Prostate gland (tissue), 2 donors: ENCODE measurements at places on chromosomes 6 and 20. TPM values are rescaled to one million over a fixed set of nuclear protein-coding genes. Genes with fewer than 3 reads are reported as not detected.

DNA sequence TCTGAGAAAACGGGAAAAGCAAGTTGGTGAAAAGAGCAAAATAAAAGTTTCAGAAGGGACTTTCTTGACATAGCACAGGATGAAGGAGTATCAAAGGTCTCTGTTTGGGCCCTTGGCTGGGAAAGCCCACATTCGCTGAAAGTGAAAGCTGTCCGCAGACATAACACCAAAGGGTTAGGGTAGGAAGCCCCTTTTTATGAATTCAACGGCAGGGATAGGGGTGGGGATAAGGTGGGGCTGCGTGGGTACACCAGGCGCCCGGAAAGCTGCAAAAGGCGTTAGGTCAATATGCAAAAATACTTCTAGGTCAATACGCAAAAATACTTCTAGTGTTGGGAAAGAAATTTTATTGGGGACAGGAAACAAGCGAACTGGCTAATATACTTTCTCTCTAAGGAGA is 135.1 kb downstream of the OR2B2 start:
- DNase-seq = no peak

DNA sequence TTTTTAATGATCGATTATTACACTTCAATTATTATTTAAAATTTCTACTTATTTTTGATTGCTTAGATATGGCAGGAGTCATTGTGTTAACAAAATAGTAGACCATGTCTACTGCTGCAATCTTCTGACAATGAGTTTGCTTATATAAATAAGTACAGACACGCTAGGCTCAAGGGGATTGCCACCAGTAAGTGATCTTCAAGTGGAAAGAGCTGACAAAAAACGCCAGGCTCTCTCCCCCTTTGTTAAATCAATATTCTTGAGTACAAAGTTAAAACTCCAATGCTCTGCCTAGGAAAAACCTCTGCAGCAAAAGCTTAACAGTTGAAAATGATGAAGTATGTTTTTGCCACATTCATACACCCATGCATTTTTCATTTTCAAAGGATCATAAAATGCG is 738.1 kb downstream of the HDGFL1 start:
- DNase-seq = no peak

GRCh38 chr6:144006736-144007477 is 1.2 kb downstream of the PLAGL1 start:
- DNase-seq = no peak

GRCh38 chr6:167454003-167454402 is 129.1 kb downstream of the TTLL2 start:
- no peak for DNase-seq

LY6G6F gene
- 3.7 TPM for total RNA-seq

GRCh38 chr6:92337571-92337970 is 1081.8 kb downstream of the EPHA7 start:
- DNase-seq = no peak

IL17F gene
- not detected for total RNA-seq

- no peak for DNase-seq
Measured at GRCh38 chr6:5517796-5518195, 256.5 kb downstream of the FARS2 start.

C20orf144 gene
- total RNA-seq = 0.14 TPM

ALDH8A1 gene
- total RNA-seq = not detected

DNA sequence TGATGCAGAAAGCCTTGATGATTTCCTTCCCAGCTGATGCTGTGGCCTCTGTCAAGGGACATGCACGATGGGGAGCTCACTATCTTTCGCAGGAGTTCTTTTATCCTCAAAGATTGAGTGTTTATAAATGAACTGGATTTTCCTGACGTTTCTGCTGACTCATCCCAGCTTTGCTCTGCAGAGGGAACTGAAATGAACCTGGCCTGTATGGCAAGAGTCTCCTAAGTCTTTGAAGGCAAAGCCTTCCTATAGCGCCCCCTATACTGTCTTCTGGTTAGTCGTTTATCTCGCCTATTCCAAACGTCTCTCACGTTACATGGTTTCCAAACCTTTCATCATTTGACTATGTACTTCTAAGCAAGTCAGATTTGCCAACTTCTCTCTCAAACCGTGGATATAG is 565.3 kb downstream of the KIF16B start:
- no peak for DNase-seq

NRSN1 gene
- total RNA-seq = 0.45 TPM

- DNase-seq = no peak
Measured at GRCh38 chr20:17029698-17030097, 197.1 kb upstream of the PCSK2 start.

- peak; percentile 78 for DNase-seq
Measured at GRCh38 chr20:58907320-58908137, 55.0 kb downstream of the GNAS start.

- no peak for DNase-seq
Measured at GRCh38 chr20:44584162-44584561, 1.8 kb downstream of the PKIG start.

WFDC12 gene
- total RNA-seq = not detected

DNA sequence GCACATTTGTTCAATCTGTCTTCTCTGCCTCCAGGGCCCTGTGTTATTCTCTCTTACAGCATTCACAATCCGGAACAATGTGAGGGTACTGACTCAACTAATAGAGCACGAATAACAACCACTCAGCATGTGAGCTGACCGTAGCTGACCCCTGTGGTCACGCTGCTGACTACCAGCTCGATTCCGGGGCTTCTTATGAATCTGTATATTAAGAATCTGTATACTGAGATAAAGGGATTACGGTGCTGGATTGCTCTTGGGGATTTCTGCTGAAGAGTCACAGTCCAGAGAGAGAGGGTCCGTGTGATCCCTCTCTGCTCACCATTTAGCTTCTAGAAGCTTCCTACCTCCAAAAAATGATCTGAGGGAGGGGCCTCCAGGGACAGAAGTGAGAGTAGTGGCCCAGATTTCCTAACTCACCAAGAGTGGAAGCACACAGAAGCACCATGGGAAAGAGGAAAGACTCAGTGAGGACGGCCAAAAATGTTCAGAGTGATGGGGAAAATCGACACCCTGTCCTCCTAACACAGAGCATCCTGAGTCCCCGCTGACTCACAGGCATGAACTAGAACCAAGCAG is 156.2 kb downstream of the THBS2 start:
- no peak for DNase-seq

DNA sequence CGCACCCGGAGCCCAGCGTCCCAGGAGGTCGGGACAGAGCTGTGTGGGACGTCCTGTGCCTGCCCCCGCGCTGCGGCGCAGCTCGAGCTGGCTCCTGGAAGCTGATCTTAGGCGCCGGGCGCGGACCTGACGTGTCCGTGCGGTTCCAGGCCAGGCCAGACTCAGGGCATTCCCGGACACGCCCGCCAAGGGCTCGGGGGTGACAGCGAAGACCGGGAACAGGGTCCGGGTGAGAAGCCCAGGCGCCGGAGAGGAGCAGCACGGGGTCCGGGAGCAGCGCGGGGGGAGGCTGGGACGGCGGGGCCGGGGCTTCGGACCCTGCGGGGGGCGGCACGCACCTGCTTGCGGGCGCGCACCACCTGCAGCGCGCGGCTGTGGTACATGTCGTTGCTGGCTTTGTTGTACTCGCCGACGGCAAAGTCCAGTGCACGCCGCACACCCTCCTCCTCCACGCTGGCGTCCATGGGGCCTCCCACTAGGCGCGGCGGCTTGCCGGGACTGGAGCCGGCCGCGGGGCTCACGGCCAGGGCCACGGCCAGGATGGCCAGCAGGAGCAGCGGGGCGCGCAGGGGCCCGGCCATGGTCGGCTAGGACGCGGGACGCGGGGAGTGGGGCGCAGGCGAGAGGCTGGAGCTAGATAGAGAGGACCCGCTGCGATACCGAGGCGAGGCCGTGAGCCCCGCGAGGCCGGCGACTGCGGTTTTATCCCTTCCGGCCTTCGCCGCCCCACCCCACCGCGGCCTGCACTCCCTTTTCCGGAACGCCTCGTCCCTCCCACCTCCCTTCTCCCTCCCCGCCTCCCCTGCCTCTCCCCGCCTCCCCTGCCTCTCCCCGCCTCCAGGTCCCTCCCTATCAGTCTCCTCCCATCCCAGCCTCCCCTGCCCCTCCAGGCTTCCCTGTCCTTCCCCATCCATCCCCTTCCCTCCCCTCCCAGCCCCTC is at the start of gene CST3:
CST3 (minus strand) TSS at position 674 of the 940 bp plus-strand sequence; CDS start at position 581, 93 bp downstream.
- DNase-seq = peak; percentile 83

- no peak for DNase-seq
Measured at GRCh38 chr20:57594092-57594951, 25.9 kb downstream of the ZBP1 start.

GRCh38 chr6:89799756-89800155 is 19.8 kb downstream of the MDN1 start:
- no peak for DNase-seq

- DNase-seq = no peak
Measured at GRCh38 chr6:36020154-36020553, 4.3 kb downstream of the SLC26A8 start.

GRCh38 chr6:137387096-137387764 is 107.0 kb downstream of the OLIG3 start:
- DNase-seq = no peak

THBD gene
- total RNA-seq = 88.4 TPM

PTK6 gene
- 0.77 TPM for total RNA-seq
